ENCODE measurements at places on chromosomes 12 and 14.

DNA sequence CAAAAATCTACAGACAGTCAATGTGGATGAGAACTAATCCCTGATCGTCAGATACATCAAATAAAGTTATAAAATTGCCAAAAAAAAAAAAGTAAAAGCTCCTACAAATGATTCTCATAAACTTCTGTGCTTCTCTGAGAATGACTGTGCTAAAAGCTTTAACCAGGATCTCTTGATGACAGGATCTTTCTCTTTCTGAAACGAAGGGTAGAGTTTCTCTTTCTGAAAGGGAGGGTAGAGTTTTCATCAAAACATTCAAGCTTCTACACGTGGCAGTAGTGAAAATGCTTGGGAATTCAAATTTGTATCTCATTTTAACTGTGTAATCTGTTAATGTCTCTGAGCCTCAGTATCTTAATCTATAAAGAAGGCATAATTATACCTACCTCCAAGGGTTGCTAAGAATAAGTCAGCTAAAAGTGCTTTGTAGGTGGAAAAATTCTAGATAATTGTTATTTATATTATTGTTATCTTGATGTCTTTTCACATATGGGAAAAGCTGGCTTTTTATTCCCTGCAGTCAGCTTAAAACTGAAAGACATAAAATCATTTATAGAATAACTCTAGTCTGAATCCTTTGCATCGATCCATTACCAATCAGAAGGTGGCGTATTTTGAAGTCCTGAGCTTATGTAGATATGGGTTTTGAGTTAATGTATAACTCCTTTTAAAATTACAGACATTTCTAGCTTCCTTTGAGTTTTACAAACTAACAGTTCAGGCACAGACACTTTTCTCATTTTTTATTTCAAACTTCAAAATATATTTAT lies 157.4 kb downstream of the DACT1 start:
- DNase-seq: no peak

GRCh38 chr14:83556065-83556464 lies 1973.9 kb upstream of the FLRT2 start:
- DNase-seq: no peak

GRCh38 chr14:36510874-36511273 lies 9.2 kb downstream of the NKX2-1 start:
- DNase-seq: no peak

DNA sequence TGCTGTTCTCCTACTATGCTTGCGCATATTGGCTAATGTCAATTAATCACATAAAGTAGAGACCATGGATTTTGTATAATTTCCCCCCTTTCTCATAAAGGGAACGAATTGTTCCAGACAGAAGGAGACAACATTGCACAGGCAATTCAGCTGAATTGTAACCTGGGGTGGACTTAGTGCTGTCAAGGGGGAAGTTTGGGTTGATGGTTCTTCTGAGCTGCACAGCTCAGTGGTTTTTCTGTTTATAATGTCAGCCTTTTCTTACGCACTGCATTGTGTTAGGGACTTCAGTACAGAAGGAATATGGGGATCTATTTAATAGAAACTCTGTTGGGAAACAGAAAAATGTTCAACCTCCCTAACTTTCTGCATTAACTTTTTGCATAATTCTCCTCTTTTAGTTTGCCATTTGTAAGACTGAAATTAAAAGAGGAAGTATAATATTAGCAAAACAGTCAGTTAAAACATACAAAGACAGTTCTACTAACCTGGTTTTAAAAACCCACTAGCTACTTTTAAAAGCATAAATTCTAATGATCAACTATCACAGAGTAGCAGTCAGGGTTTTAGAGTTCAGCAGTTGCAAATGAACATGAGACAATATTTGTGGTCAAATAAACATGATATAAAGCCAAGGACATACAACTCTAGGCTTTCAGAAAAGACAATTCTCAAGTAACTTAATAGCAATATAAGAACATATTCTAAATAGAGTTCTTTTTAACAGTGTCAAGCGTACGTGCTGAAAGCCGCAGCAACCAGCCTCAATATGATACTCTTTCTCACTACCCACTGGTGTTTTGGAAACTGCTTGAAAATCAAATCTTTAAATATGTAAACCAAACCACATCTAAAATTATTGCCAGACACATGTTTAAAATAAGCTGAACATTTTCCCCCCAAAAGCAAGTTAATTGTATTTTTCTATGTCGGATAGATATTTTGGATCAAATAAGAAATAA lies 393.0 kb downstream of the FSCB start:
- no peak for DNase-seq

DNA sequence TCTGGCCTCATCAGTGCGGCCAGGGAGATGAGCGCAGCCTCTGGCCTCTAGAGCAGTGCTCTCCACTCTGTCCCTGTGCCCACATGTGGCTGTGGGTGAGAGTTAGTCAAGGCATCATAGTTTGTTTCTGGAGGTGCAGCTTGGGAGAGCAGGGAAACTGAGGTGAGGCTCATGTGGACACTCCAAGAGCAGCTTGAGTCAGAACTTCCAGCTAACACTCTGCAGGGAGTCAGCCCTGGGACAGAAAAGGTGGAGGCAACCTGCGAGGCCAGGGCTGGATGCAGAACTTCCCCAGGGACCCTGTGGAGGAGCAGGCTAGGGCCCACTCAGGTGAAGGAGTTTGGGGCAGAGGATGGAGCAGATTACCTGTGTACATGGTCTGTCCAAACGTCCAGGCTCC lies 10.8 kb downstream of the ISCA2 start:
- no peak for DNase-seq

DNA sequence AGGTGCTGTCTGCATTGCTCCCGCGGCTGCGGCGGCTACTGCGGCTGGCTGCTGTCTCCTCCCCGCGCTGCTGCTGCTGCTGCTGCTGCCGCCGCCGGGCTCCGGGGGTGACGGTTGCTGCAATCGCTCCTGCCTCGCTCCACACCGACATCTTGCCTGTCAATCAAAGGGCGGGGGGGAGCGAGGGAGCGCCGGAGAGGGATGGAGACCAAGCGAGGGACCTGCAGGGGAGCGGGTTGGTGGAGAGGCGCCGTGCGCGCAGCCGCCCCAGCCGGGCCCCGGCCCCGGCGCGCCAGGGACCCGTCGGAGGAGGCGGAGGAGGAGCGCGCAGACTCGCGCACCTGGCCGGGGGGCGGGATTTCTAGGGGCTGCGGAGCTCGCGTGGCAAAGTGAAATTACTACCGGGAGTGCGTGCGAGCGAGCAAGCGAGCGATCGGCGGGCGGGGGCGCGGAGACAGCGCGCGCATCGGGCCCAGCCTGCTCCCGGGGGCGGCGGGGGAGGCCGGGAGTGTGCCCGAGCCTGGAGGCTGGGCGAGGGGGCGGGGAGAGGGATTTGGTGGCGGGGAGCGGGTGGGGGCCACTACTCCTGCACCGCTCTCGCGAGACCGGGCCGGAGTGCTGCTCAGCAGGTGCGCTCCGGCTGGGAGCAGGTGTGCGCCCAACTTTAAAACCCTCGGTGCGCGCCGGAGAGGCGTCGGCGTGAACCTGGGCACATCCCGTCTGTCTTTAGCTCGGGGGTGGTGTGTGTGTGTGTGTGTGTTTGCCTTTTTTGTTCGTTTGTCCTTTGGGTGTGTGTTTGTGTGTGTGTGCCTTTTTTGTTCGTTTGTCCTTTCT lies at the start of gene KSR2:
TSS of gene KSR2 (minus strand) at position 165 of the 834 bp plus-strand sequence. CDS start 735 bp downstream, outside the sequence.
- no peak for DNase-seq

Data from thoracic aorta (tissue), 2 donors.